CD4-positive, alpha-beta T cell treated with Interleukin-15 for 1 hour (primary cell): ENCODE measurements at places on chromosomes 7 and 10.

GRCh38 chr7:90723866-90724265 is 127.7 kb downstream of the CDK14 start:
- no peak for DNase-seq

GRCh38 chr10:43943119-43943817 is 294.6 kb upstream of the ZNF32 start:
- no peak for DNase-seq

- DNase-seq: no peak
Measured at GRCh38 chr7:116180302-116180701, 30.0 kb upstream of the TES start.

DNA sequence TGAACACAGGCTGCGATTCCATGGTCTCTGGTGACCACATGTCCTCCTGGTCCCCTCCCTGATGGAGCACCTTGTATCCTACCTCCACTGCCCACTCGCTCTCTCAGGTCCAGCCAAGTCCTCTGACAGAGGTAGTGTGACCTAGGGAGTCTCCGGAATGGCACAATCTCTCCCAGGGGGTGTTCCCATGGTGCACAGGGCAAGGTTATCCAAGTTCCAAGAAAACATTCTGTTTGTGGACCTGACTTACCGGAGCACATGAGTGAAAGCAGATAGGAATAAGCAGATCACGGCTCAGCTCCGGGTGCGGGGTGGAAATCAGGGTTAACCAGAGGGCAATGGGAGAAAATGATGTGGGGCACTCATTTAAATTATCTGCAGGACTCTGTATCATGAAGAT is 45.8 kb upstream of the INSIG1 start:
- DNase-seq: no peak

GRCh38 chr7:33771422-33771821 is 133.9 kb upstream of the BMPER start:
- DNase-seq: no peak

DNA sequence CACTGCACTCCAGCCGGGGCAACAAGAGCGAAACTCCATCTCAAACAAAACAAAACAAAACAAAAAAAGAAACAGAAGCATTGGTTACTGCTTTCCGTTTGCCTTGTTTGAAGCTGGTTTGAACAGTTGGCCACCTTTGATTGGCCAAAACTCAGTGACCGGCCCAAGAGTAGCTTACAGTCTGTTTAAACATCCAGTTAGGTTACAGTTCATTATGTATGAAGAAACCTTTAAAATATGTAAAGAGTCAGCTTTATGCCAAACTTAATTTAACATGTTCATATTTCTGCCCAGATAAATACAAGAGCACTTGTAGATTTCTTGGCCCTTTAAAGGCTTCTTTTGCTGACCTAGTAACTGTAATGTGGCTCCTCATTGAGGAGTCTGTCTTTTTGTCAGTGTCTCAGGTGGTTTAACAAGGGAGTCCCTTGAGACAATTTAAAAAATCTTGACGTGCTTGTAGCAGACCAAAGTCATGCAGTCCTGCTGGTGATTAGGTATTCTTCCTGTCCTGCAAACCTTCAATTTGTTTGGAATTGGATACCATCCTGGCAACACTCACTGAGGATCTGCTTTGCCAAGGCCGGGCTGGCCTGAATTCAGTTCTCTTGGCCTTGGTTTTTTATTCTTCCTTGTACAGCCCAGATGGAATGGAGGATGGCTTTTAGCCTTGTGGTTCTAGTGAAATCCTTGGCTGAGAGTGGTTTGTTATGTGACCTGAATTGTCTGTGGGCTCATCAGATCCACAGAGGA is 128.9 kb downstream of the PLXDC2 start:
- DNase-seq: no peak

GRCh38 chr7:128841921-128842673 is 11.9 kb downstream of the FLNC start:
- peak; percentile 36 for DNase-seq

DNA sequence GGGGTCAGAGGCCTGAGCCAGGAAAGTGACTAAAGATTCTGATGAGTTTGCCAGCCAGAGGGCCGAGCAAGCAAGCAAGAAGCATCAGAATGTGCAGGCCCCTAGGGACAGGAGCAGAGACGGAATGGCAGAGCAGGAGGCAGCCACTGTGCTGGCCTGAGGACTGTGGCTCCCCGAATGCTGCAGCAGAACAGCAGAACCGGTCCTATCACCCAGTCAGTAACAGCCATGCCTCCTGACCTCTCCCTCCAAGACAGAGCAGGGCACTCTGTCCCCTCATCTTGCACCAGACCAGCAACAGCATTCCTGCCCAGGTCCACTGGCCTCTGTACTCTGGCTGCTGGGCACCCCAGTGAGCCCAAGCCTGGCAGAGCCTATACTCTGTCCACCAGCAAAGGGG is 85.9 kb downstream of the ARHGAP22 start:
- no peak for DNase-seq

- DNase-seq: no peak
Measured at GRCh38 chr10:3435671-3436070, 263.1 kb upstream of the PITRM1 start.

- no peak for DNase-seq
Measured at GRCh38 chr7:151978616-151979015, 22.4 kb downstream of the GALNTL5 start.

- no peak for DNase-seq
Measured at GRCh38 chr7:80721883-80722615, 83.6 kb downstream of the CD36 start.

DNA sequence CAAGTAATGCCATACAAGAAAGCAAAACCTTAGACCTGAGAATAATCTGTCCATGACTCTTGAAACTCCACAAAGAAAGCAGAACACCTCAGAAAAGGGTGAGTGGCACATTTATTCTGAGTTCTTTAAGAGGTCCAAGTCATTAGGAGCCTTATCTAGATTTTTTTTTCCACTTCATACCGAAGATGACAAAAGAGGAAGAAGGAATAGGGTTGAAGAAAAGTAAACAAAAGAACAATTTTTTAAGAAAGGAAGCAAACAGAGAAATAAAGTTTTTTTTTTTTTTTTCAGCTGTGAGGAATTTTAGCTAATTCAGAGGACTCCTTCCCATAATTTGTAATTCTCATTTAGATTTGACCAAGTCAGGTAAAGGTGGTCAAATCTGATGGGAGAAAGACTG is 13.1 kb upstream of the MTPN start:
- DNase-seq: no peak

DNA sequence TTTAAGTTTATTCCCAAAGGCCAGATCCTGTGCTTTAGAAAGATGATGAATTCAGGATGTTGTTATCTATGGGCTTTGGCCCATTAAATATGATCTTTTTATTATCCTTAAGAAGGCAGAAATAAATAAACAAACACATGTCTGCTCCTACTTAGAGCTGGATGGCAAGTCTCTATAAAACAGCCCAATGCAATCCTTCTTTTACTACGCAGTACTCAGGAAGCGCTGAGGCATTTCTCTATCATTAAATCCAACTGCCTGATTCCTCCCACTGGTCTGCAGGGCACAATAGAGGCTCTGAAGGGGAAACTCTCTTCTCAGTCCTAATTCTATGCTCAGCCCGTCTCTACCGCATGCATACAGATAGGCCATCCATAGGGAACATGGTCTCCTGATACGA is 144.5 kb upstream of the TMEM72 start:
- no peak for DNase-seq

DNA sequence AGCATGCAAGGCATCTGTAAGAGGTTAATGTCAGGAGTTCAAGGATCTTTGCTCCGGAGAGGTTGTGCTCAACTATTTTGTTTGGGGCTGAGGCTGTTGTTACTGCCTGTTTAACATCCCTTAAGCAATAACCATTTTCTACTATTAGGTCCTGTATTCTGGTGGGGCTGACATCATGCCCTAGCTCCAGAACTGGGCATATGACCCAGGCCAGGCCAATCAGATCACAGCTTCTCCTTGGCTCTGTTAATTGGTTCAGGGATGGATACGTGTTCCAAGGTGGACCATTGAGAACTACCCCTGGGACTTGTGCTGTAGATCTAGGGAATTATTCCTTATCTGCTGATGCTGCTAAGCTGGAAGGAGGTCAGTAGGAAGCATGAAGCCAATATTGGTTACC is 67.0 kb downstream of the SYPL1 start:
- no peak for DNase-seq

- no peak for DNase-seq
Measured at GRCh38 chr7:80631421-80631820, 7.0 kb upstream of the CD36 start.

GRCh38 chr7:128454808-128455542 is 703 bp upstream of the HILPDA start:
- no peak for DNase-seq

DNA sequence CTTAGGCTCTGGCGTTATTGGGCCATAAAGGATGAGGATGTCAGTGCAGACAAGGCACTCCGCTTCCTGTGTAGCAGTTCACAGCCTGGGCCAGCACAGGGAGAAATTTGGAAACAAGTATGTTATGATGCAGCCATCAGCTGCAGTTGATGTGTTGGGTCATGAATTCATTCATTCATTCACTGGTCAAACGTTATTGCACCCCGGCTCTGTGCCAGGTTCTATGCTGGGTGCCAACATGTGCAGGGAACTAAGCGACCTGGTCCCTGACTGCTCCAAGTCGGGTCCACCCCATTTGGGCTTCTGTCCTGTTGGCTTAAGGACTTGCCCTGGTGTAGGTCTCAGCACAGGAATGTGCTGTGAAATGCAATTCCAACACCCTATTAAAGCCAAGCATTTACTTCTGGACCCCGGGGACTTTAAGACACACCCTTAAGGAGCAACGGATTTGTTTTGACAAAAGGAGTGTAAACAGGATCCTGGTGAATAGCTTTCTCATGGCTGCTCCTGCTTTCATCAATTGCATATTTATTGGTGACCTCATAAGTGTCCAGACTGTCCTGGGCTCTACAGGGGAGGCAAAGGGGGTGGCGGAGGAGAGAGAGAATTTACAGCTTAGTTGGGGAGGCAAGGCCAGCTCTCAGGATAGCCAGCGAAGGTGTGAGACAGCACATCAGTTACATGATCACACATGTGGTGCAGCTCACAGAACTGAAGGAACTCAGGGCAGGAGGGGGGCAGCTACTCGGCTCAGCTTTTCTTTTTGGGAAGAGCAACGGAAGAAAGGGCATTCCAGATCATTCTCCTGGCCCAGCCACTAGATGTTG is 158.6 kb downstream of the GRK5 start:
- DNase-seq: no peak

DNA sequence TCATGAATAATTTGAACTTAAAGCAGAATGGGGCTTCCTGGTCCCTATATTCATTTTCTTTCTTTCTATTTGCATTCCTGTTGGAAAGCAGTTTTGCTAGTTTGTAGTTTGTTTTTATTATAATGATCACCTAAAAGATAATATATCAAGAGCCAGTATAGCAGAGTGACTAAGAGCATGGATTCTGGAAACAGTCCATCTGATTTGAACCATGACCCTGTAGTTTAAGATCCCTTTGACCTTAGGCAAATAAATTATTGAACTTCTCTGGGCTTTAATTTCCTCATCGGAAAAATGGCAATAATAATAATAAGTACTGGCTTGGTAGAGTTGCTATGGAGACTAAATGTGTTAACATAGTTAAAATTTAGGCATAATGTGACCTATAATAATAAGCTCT is 76.1 kb downstream of the DGKB start:
- DNase-seq: no peak

GRCh38 chr7:133275446-133276095 is 22.7 kb downstream of the EXOC4 start:
- no peak for DNase-seq

GRCh38 chr7:102830197-102830596 is 81.4 kb downstream of the FAM185A start:
- DNase-seq: no peak

DNA sequence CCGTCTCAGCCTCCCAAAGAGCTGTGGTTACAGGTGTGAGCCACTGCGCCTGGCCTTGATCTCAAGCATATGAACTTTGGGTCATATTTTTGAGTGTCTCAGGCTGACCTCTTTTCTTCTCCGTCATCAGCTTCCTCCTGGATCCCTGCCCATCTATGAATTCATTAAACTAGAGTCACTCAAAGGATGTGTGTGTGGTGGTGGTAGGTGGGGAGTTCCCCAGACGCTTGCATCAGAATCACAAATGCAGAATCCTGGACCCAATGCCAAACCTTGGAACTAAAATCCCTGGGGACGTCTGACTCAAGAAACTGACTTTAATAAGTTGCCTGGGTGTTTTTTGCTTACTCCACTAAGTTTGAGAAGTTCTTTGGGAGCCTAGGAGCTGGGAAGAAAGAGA is 6.7 kb upstream of the CREB5 start:
- no peak for DNase-seq

GRCh38 chr7:8215648-8216333 is 46.2 kb downstream of the ICA1 start:
- DNase-seq: no peak

DNA sequence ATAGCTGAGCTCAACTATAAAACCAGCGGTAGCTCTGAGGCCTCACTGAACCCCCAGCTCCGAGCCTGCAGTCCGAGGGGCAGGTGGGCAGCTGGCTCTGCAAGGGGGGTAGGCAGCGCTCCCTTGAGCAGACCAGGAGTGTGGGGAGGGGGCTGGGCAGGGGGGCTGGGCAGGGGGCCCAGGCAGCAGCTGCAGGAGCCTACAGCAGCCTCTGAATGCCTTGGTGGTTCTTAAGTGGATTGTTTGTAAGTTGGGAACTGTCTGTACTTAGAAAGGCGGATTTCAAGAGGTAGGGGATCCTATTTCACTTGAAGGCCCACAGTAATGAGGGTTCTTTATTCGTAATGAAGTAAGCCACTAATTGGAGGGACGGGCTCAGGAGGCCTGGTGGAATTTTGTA is 72.3 kb downstream of the ICA1 start:
- no peak for DNase-seq

DNA sequence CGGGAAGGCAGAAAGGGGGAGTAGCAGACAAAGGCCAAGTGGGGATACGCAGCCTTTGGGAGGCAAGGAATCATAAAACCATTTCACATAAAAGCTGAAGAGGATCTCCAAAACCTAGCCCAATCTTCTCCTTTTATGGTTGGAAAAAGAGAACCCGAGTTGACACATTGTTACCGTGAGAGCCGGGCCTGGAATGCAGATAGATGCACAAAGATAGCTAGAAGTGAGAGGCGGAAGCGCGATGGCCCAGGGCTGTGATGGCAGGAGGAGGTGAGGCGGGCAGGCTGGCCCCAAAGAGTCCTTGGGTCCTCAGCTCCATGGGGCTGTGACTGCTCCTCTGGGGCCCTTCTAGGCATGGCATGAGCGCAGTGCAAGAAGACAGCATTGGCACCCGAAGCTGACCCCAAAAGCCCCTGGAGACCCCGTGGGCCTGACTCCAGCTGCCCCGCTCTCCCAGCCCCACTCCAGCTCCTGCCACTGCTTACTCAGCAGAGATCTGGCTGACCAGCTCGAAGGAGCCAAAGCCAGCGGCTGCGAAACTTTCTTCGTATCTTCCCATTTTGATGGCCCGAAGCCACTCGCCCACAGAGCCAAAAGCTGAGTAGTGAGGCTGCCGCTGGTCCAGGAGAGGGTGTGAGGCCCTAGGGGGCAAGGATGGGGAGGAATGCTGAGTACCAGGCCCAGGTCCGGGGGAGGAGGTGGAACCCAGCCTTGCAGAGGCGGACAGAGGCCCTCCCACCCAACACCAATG is 22.5 kb downstream of the EPHB4 start:
- no peak for DNase-seq
